Activated T-cell treated with anti-CD3 and anti-CD28 coated beads, Interleukin-2, amount 50 U/mL, for 72 hours (primary cell): ENCODE measurements at places on chromosomes 5 and 9.

DNA sequence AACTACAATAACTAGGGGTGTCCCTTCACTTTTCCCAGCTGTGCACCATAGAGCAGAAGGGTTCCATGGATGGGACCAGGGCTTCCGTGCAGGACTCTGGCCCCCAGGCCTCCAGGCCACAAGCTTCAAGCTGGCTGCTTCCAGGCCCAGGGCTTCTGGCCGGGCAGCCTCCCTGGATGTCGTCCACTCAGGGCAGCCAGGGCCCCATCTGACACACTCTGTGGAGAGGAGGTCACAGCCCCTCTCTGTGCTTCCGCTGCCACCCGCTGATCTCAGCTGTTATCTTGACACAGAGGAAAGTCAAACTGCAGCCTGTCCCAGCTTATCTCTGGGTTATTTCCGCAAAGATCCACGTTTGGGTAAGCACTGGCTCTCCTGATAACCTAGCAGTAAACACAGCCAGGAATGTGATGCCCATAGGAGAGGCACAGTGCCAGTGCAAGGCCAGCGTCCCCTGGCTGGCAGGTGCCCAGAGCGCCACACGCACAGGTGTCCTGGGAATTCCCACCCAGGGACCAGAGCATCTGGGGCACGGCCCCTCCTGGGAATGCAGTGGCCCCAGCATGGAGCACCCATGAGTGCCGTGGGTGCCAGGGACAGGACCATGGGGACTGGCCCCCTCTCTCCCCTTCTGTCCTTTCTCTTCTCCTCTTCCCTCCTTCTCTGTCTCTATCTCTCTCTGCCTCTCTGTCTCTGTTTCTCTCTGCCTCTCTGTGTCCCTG, 15.6 kb upstream of the SLC6A19 start:
- H3K27ac ChIP-seq = no peak overlapping the region
- no peaks in the 10 kb centered on the region for H3K36me3 ChIP-seq
- DNase-seq = no peak
- peaks cover 20% of the 10 kb centered on the region for H3K27me3 ChIP-seq

GRCh38 chr5:41763574-41763973, 106.7 kb downstream of the OXCT1 start:
- no peaks in the 10 kb centered on the region for H3K27me3 ChIP-seq
- no peak overlapping the region for H3K4me3 ChIP-seq
- peaks cover 16% of the 10 kb centered on the region for H3K4me1 ChIP-seq
- H3K27ac ChIP-seq = no peak overlapping the region
- peaks cover 13% of the 10 kb centered on the region for H3K36me3 ChIP-seq
- DNase-seq = no peak

GRCh38 chr9:36862206-36863145, 171.6 kb downstream of the PAX5 start:
- no peaks in the 10 kb centered on the region for H3K4me1 ChIP-seq
- no peak for DNase-seq
- peaks cover 3% of the 10 kb centered on the region for H3K27me3 ChIP-seq
- H3K27ac ChIP-seq = no peak overlapping the region
- H3K36me3 ChIP-seq = no peaks in the 10 kb centered on the region

- no peak for DNase-seq
- H3K36me3 ChIP-seq = peaks cover 14% of the 10 kb centered on the region
- no peaks in the 10 kb centered on the region for H3K27me3 ChIP-seq
- H3K4me3 ChIP-seq = no peak overlapping the region
Observed at GRCh38 chr9:95283673-95284072, 33.8 kb downstream of the FANCC start.

- H3K4me3 ChIP-seq = peak overlapping the region; percentile 88
- DNase-seq = peak; percentile 25
- H3K27me3 ChIP-seq = no peaks in the 10 kb centered on the region
- peaks cover 31% of the 10 kb centered on the region for H3K4me1 ChIP-seq
- H3K27ac ChIP-seq = peak overlapping the region; percentile 86
- H3K36me3 ChIP-seq = peaks cover 18% of the 10 kb centered on the region
Observed at GRCh38 chr5:1343931-1344901, 683 bp downstream of the CLPTM1L start.

DNA sequence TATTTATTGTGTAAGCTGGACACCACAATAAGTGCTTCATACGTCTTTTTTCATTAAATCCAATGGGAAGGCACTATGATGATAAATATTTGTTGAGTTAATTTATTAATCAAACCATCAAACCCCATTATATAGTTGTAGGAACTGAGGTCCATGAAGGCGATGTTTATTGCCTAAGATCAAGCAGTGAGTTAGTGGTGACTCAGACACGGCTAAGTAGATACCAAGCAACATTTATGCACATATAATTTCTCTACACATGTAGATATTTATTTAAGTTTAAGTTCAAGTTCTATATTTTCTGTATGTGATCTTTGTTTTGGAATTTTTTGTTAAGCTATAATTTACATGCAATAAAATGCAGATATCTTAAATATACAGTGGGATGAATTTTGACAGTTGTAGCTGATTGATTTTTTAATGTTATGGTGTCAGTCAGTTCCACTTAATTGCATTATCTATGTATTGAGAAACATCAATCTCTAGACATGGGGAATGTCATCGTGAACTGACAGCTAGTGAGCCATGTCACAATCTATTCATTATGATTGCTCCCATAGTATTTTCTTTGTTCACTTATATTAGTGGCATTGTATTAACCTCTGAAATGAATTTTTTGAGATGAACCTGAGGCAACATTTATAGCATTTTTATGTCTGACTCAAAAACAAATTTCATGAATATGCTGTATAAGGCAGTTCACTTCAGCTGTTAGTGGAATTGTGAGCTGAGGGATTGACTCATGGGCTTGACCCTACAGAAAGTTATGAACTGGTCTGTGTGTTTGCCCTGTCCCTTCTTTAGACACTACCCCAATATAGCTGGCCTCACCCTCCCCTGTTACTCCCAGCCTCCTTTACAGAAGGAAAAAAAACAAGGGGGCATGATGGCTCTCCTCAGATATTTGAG, 11.9 kb upstream of the GARNL3 start:
- DNase-seq = no peak
- H3K27ac ChIP-seq = no peak overlapping the region
- no peak overlapping the region for H3K4me3 ChIP-seq
- H3K27me3 ChIP-seq = peaks cover 31% of the 10 kb centered on the region
- no peaks in the 10 kb centered on the region for H3K36me3 ChIP-seq

DNA sequence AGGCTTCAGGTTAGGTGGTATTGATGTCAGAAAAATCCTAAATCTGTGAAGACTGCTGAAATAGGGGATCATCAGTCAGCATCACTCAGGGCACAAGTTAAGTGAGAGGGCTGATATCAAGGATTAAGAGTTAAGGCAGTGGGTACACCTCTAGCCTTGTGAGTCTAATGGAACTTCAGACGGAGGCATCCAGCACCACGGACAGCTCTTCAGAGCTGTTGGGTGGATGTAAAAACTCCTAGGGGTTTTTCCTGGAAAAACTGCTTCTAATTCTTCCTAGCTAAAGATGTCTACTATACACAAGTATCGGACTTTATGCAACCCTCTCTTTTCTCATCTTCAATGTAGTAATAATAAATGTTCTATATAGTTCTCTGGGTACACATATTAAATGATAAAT, 165.9 kb downstream of the SH3GL2 start:
- no peak for DNase-seq
- peaks cover 1% of the 10 kb centered on the region for H3K36me3 ChIP-seq
- no peaks in the 10 kb centered on the region for H3K4me1 ChIP-seq
- no peaks in the 10 kb centered on the region for H3K27me3 ChIP-seq
- no peak overlapping the region for H3K27ac ChIP-seq

- peak; percentile 30 for DNase-seq
- no peak overlapping the region for H3K27ac ChIP-seq
- H3K4me1 ChIP-seq = no peaks in the 10 kb centered on the region
- H3K4me3 ChIP-seq = no peak overlapping the region
- H3K36me3 ChIP-seq = no peaks in the 10 kb centered on the region
- no peaks in the 10 kb centered on the region for H3K27me3 ChIP-seq
Observed at GRCh38 chr9:86202338-86202882, 57.0 kb downstream of the C9orf153 start.

DNA sequence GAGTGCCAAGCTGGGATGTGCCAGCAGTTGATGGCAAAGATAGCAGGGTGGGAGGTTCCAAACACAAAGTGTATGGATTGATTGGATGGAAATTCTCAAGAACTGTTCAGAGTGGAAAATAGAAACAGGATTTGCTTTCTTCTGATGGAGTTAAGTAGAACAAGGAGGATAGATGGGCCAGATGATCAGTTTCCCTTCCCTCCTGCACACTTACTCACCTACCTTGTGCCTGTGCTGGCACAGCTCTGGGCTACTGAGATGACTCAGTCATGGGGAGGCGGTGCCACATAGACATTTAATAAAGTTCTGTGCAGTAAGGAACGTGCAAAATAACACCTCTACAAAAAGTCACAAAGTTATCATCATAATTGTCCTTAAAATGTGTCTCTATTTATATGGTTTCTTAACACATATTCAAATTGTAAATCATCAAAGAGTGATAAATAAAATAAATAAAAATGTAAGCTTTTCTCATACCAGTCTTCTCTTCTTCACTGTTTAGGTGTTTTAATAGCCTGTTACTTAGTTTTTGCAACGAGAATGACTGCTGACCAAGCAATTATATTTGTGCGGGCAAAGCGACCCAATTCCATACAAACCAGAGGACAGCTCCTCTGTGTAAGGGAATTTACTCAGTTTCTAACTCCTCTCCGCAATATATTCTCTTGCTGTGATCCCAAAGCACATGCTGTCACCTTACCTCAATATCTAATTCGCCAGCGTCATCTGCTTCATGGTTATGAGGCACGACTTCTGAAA, 12.7 kb downstream of the PTPDC1 start:
- DNase-seq = no peak
- H3K4me1 ChIP-seq = peaks cover 15% of the 10 kb centered on the region
- H3K27ac ChIP-seq = no peak overlapping the region
- H3K4me3 ChIP-seq = no peak overlapping the region
- H3K36me3 ChIP-seq = no peaks in the 10 kb centered on the region
- H3K27me3 ChIP-seq = no peaks in the 10 kb centered on the region

DNA sequence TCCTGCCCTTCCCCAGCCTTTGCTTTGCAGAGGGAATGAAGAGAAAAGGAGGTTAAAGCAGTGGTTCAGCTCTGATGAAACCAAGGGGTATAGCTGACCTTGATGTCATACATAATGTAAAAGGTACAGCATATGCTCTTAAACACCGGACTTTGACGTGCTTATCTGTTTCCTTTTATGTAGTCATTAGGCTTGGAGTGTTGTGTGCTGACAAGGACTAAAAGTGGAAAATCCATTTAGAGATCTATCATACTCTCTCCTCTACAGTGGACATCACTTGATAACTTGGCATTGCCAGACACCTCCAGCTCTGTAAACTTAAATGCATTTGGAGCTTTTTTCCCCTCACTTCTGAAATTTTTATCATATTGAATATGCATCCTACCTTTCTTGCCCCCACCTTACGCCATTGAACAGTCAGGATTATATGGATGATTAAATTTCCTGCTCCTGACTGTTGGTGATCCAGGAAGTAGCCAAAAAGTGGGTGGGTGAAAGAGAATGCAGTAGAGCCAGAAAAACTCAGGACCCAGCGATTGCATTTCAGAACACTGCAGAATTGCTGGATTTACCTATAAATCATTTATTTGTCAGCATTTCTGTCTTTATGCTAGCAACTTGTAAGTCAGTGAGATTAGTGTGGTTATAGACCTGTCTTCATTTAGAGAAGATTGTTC, 4.1 kb downstream of the TNFAIP8 start:
- peak overlapping the region; percentile 99 for H3K27ac ChIP-seq
- peaks cover 73% of the 10 kb centered on the region for H3K4me1 ChIP-seq
- no peak for DNase-seq
- H3K27me3 ChIP-seq = no peaks in the 10 kb centered on the region

GRCh38 chr9:109129470-109130197, 9.9 kb upstream of the TMEM245 start:
- no peaks in the 10 kb centered on the region for H3K36me3 ChIP-seq
- no peak for DNase-seq
- H3K27ac ChIP-seq = no peak overlapping the region
- H3K4me1 ChIP-seq = no peaks in the 10 kb centered on the region
- H3K4me3 ChIP-seq = no peak overlapping the region

GRCh38 chr5:76813982-76814562, 4.8 kb upstream of the F2RL1 start:
- DNase-seq = no peak
- no peak overlapping the region for H3K27ac ChIP-seq
- no peak overlapping the region for H3K4me3 ChIP-seq
- peaks cover 9% of the 10 kb centered on the region for H3K4me1 ChIP-seq

- peaks cover 5% of the 10 kb centered on the region for H3K27me3 ChIP-seq
- H3K36me3 ChIP-seq = no peaks in the 10 kb centered on the region
- no peak overlapping the region for H3K27ac ChIP-seq
- no peak overlapping the region for H3K4me3 ChIP-seq
Observed at GRCh38 chr5:174559141-174559540, 165.2 kb upstream of the MSX2 start.

DNA sequence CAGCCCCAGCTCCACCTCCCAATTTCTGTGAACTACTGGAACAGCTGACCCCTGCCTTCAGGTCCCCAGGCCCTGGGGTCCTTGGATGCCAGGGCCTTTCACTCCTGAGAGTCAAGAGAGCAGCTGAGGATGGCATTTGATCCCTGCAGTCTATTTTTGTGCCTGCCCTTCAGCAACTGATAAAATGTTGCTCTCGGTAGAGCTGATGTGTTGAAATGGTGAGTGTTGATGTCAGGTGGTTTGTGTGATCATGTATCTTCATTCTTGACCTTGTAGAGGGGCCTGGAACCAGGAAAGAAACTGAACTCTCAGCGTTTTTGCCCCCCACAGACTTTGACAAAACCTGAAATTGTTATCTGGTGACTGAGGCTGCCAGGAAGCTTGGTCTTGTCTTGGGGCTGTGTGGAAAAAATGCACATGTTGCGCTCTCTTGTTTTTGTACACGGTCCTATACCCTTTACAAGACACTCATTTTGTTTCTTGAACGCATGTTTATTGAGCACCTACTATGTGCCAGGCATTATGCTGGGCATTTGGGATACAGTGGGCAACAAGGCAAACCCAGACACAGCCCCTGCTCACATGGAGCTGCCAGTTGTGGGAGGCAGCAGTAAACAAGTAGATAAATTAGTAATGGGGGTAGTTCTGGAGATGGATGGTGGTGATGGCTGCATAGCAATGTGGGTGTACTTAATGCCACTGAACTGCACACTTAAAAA, 78.3 kb downstream of the PPARGC1B start:
- H3K4me1 ChIP-seq = peaks cover 7% of the 10 kb centered on the region
- DNase-seq = no peak
- H3K36me3 ChIP-seq = no peaks in the 10 kb centered on the region
- no peak overlapping the region for H3K4me3 ChIP-seq
- no peaks in the 10 kb centered on the region for H3K27me3 ChIP-seq
